ENCODE measurements at places on chromosomes 2 and 18. TPM values are rescaled to one million over a fixed set of nuclear protein-coding genes. Genes with fewer than 3 reads are reported as not detected.

Gene ITPRID2
- 49.4 TPM for total RNA-seq

GRCh38 chr2:39735648-39736047 is 43.4 kb downstream of the THUMPD2 start:
- DNase-seq: no peak

Gene IL1F10
- total RNA-seq: not detected

DNA sequence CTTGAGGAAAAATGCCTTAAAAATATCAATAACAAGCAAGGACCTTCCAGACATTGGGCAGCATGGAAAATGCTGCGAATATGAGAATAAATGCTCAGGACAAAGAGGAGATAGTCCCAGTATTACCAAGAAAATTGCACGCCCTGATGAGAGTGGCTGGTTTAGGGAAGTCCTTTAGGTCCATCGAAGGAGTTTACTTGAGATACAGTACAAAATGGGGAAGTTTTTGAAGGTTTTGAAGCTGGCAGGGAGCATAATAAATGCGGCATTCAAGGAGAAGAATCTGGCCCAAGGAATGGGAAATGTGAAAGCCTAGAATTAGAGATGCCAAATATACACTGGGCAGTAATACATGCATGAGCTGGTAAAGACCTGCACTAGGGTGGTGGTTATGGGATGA is 90.2 kb upstream of the SPATS2L start:
- no peak for DNase-seq

DNA sequence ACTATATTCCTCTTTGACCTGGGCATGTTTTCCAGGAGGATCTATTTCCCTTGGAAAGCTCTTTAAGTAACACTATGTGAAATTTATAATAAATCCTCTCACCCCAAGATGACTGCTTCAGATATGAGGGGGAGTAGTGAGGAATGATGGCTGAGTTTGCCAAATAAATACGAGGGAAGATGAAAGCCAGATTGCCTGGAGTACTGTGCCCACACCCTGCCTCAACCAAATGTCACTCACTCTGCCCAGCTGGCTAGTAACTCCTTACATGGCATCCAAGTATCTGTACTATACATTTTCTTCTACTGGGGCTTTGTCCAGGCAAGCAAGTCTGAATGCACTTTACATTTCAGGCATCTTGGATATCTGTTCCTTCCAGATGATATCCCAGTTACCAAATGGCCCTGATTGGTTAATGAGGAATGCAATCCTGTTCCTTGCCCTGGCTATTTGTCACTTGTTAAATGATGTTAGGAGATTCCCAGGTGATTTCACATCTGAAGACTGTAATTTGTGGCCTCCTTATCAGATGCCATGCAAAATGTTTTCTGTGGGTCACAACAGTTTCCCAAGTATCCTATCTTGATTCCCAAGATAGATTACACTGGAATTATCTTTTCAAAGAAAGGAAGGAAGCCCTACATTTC is 191.8 kb downstream of the IKZF2 start:
- DNase-seq: no peak

GRCh38 chr2:12363569-12363968 is 353.2 kb upstream of the TRIB2 start:
- no peak for DNase-seq

Gene LRP2
- total RNA-seq: 1.4 TPM

- DNase-seq: no peak
Observed at GRCh38 chr2:166127217-166128155, at the start of gene SCN1A. Gene SCN1A (minus strand): TSS chr2:166128020. CDS start chr2:166073621, 54,399 bp downstream.

Gene INHBB
- not detected for total RNA-seq

GRCh38 chr2:177543007-177543760 is 150.6 kb downstream of the AGPS start:
- no peak for DNase-seq

Gene LYPD6B
- not detected for total RNA-seq

GRCh38 chr2:158841850-158842249 is 46.7 kb downstream of the DAPL1 start:
- no peak for DNase-seq

DNA sequence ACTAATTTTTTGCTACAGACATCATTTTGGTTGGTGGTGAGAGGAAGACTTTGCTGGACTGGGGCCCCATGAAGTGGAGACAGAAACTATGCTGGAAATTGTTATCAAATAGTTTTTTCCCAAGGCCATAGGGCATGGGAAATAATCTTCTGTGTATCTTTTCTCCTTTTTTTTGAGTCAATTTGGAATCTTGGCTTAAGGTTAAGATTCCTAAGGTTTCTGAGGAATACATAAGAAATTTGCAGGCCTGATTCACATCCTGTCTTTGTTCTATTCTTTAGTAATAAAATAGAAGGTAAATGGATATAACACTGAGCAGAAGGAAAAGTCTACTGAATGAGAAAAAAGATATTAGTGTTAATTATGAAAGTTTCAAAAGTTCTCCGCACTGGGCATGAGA is 16.6 kb downstream of the SMC6 start:
- no peak for DNase-seq

- no peak for DNase-seq
Observed at GRCh38 chr2:177171418-177171865, 41.2 kb upstream of the HNRNPA3 start.

Gene PRPF40A
- 148 TPM for total RNA-seq

- no peak for DNase-seq
Observed at GRCh38 chr2:161796192-161796591, 172.0 kb downstream of the SLC4A10 start.

Gene PUS10
- 9.5 TPM for total RNA-seq

- no peak for DNase-seq
Observed at GRCh38 chr18:50590593-50590992, 30.7 kb downstream of the MAPK4 start.

DNA sequence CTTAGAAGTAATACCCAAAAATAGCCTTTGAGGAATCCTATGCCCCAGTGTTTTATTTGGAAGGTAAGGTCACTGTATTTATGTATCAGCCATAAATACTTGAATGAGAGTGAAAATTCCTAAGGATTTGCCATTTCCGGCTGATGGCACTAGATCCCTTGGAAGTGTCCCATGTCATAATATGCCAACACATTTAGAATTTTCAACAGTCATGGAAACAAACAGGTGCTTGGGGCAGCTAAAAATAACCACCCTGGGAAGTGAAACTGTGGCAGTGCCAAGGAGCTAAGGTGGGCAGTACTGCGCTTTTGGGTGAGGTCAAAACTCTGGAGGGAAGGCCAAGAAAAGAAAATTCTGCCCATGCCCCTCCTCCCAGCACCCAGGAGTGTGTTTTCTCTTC is 80.2 kb downstream of the TCF7L1 start:
- no peak for DNase-seq

Gene PEX13
- total RNA-seq: 18.5 TPM

DNA sequence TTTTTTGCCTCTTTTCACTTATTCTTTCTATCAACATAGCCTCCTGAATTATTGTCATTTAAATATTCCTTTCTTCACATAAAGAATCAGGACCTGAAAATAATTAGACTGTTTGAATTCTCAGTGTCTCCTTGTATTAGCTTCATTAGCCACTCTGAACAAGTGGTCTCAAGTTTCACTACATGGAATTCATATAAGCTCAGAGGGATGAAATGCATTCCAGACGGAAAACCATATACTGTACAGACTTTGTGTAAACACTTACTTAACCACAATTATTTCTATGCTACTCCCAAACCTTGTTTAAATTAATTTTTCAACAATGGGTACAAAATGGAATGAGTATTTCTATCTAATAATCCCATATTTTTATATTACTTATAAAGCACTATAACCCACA is 53.4 kb downstream of the CHN1 start:
- DNase-seq: no peak

DNA sequence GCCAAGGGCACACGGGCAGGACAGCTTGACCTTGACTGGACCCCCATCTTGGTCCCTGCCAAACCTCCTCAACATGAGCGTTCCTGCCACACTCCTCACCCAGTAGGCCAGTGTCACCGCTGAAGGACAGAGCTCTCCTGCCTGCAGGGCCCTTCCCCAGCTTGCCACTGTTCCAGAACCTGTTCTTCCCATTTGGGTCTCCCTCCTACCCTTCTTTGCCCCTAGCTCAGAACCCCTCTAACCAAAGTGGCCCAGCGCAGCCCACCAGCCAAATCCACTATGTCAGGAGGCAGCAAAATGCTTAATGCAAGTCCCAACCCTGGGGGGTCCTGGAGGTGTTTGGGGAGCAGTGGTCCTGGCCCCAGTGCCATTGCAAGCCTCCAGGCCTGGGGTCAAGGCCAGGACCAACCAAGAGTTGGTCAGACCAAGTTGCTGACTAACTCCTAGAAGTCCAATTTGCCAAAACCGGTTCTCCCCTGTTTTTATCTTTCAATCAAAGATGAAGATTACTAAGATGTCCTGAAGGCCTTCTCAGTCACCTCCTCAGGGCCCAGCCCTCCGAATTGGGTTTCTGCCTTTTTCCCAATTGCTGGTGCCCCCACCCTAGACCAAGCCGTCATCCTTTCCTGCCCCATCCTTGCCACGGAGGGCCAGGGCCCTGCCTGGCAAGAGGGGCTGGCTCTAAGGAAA is 4.5 kb upstream of the ASPRV1 start:
- DNase-seq: no peak

Gene C2orf66
- not detected for total RNA-seq
